ENCODE measurements at places on chromosomes 11 and 22.

- no peak for DNase-seq
Measured at GRCh38 chr11:68090706-68091105, 30.5 kb downstream of the CHKA start.

DNA sequence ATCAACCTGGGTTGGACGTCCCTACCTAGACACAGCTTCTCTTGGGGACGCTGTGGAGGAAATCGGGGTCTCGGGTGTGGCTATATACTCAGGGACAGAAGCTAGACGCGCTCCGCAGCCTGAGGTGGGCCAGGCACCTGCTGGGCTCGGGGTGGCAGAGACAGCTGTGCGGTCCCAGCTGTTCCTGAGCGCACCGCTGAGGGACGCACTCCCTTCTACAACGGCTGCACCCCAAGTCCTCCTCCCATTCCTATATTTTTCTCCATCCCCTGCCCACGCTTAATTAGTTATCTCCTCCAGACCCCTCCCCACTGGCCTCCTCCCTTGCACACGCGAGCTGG lies 188 bp upstream of the MTNR1B start:
- no peak for DNase-seq

- no peak for DNase-seq
Measured at GRCh38 chr11:129580278-129580677, 204.6 kb downstream of the BARX2 start.

DNA sequence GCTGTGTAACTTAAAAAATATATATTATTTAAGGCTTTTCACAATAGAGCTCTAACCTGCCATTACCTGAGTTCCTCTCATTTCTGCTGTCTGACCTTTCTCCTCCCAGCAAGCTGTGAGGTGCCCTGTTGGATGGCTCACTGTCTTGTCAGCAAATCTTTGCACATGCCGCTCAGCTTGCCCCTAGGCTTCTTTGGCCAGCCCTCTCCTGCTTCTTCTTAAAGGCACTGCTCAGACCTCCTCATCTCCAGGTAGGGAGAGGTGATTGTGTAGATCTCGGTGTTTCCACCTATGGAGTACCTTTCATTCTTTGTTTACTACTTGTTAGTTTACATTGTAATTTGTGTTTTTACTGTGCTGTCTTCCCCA lies 96.5 kb downstream of the EXT2 start:
- no peak for DNase-seq

- DNase-seq, result no peak
Measured at GRCh38 chr11:76382209-76382608, 1.1 kb downstream of the GVQW3 start.

GRCh38 chr11:19525276-19525675 lies 187.4 kb upstream of the NAV2 start:
- DNase-seq, result no peak

- no peak for DNase-seq
Measured at GRCh38 chr22:20532256-20532993, 25.0 kb downstream of the MED15 start.

DNA sequence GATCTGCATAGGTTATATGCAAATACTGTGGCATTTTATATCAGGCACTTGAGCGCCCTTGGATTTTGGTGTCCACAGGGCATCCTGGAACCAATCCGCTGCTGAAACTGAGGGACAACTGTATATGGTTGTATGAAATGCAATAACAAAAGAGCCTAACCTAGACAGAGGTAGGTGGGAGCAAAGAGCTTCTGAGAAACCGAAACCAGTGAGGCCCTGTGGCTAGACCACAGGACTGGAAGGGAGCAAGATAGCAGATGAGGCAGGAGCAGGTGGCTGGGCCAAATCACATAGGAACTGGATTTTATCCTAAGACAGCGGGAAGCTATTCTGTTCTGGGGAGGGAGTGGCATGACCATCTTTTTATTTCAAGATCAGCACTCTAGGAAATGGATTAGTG lies 30.1 kb downstream of the RCN1 start:
- DNase-seq, result no peak

DNA sequence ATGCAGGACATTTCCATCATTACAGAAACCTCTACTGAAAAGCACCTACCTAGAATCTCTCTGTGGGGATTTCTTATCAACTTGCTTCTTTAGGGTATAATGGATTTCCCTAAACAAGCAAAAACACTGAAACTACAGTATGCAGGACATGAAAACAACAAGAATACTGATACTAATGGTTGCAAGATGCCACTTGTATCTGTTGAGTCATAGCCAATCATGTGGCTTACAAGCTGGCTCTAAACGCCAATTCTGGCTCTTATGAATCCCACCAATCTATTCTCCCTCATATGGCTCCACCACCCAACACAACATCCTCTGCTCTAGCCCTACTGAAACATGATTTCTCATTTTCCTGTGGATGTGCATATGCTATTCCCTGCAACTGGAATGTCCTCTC lies 22.6 kb downstream of the TENM4 start:
- no peak for DNase-seq

DNA sequence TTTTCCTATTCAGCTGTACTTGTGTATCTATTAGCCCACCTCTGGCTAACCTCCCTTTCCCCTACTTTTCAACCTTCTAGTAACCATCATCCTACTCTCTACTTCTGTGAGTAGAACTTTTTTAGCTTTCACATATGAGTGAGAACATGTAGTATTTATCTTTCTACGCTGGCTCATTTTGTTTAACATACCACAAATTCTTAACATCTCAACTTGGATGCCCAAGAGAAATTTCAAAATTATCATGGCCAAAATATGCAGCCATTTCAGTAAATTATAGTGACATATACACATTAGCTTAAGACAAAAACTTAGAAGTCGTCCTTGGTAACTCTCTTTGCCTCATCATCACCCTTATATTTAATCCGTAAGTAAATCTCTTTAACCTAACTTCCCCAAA lies 34.7 kb downstream of the LUZP2 start:
- DNase-seq, result no peak

- no peak for DNase-seq
Measured at GRCh38 chr11:14764579-14765527, 121.2 kb downstream of the PDE3B start.

DNA sequence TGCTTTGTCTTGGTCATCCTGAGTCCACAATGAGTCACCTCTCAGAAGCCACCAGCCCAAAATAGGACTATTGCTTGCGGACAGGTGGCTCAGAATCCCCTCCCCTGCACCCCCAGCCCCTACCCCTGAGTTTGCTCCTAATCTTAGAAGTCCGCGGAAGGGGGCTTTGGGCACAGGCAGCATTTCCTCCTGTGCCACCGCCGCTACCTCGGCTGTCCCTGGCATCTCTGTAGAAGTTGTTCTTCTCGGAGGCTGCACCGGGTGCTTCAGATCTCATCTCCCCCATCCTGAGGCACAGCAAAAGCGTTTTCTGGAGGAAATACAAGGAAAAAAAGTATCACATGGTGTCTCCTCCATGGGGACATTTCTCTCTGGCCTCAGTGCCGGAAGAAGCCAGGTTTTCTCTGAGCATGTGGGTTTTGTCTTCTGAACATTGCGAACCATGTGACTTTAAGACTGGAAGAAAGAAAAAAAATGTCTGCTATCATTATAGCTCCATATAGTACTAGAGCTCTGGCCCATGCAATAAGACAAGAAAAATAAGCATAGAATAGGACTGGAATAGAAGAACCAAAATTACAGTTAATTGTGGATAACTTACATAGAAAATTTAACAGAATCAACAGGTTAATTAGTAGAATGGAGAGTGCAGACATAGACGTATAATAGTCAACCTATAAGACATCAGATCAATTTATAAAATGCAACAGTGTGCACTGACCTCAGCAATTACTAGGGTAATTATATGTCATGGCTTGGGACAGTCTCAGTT lies 63.2 kb downstream of the SHISAL1 start:
- DNase-seq, result no peak

DNA sequence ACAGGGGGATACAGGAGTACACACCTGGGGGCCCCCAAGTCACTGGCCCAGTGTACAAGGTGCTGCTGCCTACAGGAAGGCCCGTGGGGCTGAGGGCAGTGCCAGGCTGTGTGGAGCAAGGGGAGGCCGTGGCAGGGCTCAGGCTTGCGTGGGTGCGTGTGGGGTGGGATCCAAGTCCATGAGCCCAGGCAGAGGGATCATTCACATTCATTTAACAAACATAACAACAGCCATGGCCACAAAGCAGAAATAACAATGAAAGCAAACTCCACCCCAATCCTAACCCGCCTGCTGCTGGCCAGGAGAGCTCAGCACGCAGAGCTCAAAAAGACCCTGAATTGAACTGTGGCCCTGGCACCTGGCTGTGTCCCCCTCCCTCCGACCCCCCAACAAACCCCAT lies 17.0 kb upstream of the SCGB1A1 start:
- no peak for DNase-seq

DNA sequence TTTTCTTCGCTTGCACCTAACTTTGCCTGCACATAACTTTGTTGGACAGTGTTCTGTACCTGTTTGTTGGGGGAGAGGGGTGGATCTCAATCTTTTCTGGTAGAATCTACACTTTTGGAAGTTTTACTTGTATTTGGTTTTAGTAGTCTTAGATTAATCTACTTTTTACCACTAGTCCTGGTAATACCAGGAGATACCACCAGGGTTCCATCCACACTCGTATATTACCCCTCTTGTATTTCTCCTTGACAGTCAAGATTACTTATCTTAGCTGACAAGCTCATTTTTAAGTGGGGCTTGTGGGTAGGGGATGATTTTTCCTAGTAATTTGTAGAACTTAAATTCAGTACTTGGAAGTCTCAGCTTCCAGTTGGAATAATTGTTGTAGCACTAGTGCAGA lies 37.3 kb upstream of the TECTA start:
- no peak for DNase-seq

DNA sequence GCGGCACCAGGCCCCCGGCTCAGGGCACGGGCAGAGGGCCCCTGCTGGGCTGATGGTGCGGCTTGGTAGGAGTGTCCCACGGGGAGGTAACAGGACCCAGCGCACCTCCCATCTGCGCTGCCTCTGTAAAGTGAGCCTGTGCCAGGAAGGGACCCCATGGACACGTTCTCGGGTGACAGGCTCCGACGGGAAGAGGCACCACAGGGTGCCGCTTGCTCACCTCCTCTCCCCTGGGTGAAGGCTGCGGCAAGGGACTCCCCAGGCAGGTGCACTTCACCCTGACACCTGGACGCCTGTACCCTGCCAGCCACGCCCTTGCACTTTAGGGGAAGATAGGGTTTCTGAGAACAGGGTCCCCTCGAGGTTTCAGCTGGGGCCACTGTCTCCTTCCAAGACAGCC lies 48.1 kb downstream of the SHANK2 start:
- no peak for DNase-seq

- no peak for DNase-seq
Measured at GRCh38 chr11:68977781-68978625, 2.8 kb downstream of the MRGPRD start.

- no peak for DNase-seq
Measured at GRCh38 chr22:36493690-36494110, 12.3 kb upstream of the TXN2 start.

- no peak for DNase-seq
Measured at GRCh38 chr11:101786916-101787315, 127.9 kb upstream of the CEP126 start.

DNA sequence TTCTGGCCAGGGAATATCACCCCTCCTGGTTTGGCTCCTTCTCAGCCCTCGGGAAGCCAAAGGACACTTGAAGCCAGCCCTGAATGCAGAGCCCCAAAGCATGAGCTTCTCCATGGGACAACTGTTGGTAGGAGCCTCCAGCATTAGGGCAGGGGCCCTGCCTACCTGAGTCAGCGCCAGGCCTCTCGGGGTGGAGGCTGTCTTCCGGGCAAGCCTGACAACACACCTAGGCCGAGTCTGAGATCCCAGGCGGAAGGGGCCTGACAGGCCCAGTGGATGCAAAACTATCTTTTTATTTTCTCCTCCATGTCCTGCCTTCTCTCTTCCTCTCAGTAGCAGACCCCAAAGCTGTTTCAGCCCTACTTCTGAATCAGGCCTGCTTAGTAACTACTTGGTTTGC lies 27.6 kb downstream of the RCOR2 start:
- no peak for DNase-seq

GRCh38 chr11:73186294-73186850 lies 31.7 kb upstream of the P2RY2 start:
- no peak for DNase-seq

- DNase-seq, result no peak
Measured at GRCh38 chr11:120686516-120686915, 175.0 kb downstream of the GRIK4 start.

GRCh38 chr22:38347944-38348750 lies 30.9 kb upstream of the CSNK1E start:
- DNase-seq, result no peak

DNA sequence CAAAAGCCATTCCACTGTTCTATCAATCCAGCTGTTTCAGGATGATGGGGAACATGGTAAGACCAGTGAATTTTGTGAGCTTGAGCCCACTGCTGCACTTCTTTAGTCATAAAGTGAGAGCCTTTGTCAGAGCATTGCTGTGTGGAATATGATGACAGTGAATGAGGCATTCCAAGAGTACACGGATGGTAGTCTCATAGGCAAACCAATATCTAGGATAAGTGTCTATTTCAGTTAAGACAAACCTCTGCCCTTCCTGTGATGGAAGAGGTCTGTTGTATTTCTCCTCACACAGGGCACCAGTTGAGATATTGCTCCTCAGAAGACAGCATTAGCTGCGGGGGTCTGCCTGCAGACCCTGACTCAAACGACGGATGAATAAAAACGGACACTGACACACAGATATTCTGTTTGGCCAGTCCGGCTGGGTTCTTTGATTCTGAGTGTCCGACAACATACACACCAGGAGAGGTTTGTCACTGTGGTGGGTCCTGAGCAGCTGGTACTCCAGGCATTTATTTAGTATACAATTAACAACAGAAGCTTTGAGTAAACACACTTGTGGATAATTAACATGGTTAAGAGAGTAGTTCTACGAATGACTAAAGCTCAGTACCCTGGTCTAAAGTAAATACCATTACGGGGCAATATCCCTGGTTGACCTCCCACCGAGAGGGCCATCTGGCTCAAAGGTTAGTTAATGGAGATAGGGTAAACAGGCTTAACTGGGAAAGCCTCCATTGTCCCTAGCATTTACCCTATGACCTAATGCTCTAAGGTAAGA lies 121.7 kb downstream of the ZNF280B start:
- DNase-seq, result no peak

- DNase-seq, result no peak
Measured at GRCh38 chr22:47034905-47035419, 272.5 kb downstream of the TBC1D22A start.

- DNase-seq, result no peak
Measured at GRCh38 chr22:48753752-48754517, 1073.7 kb downstream of the BRD1 start.

GRCh38 chr11:57303990-57304579 lies 20.7 kb downstream of the TNKS1BP1 start:
- no peak for DNase-seq

DNA sequence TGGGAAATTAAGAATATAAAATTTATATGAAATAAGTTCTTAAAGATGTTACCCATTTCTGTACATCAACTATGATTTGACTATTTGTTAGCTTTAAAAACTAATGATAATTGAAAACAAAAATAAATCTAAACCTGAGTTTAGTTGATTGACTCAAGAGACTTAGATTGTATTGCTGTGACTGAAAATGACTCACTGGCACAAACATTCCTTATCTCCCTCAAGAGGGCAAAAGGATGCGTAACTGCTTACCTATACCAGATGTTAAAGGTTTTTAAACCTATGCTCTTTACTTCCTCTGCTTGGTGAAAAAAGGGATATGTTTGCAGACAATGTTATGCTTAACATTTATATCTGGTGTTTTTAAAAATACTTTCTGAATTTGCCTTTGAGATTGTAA lies 30.3 kb downstream of the ATM start:
- DNase-seq, result no peak

- no peak for DNase-seq
Measured at GRCh38 chr11:119924017-119924416, 195.0 kb upstream of the NECTIN1 start.
